GM23338 (cell line): ENCODE measurements at places on chromosomes 1 and 21. TPM values are rescaled to one million over a fixed set of nuclear protein-coding genes. Genes with fewer than 3 reads are reported as not detected.

DNA sequence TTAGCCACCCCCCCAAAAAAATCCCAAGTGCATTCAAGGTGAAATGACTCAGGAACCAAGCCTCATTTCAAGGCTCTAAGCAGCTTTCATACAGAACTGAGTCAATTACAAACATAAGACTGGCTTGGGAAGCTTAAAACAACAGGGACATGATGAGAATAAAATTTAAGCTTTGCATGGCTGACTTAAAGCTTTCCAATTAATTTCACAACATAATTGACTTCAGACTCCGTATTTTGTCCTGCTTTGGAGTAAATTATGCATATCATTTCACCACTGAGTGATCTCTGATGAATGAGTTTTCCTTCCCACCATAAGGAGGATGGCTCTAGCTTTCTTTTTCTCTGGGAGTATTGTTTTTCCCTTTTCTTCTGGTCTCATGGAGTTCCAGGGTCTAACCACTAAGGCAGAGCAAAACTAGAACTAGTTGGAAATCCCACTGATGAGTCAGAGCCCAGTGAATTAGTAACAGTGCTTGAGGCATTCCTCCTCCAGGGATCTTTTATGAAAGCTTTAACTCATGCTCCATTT lies 72.8 kb downstream of the XCL2 start:
- no peak for DNase-seq

DNA sequence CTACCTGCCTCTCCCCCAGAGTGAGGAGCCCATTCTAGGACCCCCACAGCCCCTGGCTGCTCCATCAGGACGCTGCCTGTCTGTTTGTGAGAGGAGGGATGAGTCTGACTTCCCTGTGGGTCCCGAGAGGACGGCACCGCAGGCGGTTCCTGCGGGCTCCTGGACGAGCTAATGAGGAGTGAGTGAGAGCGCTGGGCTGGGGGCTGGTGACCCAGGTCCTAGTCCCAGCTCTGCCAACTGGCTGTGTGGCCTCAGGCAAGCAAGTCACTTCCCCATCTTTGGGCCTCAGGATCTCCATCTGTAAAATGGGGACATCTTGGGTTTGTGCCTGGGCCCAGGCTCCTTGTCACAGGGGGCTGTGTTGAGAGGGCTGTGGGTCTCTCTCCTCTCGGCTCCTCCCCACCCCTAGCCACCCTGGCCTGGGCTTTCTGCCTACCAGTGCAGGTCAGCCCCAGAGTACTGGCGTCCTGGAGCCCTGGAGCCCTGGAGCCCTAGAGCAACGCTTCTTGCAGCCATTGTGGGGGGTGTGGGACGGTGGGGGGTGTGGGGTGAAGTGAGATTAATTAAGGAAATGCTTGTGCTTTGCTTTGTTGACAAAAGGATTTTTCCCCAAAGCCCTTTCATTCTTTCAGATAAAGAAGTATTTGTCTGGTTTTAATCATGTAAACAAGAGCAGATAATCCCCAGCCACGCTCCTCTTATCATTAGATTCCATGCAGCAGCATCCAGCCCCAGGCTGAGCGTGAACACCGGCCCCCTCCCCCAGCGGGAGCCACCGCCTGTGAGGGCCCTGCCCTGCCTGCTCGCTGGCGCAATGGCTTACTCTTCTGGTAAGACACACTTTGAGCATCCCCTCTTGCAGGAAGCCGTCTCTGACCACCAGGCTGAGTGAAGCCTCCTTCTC lies 26.8 kb downstream of the SLC1A7 start:
- DNase-seq: peak; percentile 69

DNA sequence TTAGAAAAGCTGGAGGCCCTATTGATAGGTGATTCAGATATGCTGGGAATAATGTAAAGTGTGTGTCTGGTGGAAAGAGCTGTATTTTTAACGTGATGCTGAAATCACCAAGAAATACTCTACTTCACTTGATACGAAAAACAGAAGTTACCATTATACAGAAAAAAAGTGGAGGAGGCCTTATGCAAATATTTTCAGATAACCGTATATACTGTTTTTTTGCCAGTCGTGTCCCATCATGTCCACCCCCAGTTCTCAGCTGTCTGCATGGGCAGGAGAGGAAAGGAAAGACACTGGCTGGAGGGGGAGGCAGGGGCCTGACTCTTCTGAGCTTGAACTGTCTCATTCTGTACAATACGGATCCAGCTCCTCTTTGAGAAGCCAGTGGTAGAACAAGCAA lies 51.1 kb downstream of the KCNJ6 start:
- DNase-seq: no peak

DNA sequence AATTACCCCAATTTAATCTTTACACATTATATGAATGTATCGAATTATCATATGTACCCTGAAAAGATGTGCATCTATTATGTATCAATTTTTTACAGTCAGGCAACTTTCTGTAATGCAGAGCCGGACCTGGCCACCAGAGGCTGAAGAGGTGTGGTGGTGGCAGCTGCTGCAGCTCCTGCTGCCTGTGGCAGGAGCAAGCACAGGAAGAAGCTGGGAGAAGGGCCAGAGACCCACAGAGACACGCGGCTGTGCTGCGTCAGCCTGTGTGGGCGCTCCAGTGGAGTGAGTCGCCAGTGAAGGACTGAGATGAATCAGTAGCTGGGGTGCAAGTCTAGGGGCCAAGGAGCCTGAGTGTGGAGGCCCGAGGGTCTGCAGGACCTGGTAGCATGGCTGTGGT lies 74.3 kb upstream of the COG2 start:
- DNase-seq: peak; percentile 57

GRCh38 chr1:167457936-167458584 lies 60.3 kb downstream of the CD247 start:
- DNase-seq: no peak

- no peak for DNase-seq
These were observed 10.4 kb upstream of the NEK2 start for GRCh38 chr1:211685823-211686222.

DNA sequence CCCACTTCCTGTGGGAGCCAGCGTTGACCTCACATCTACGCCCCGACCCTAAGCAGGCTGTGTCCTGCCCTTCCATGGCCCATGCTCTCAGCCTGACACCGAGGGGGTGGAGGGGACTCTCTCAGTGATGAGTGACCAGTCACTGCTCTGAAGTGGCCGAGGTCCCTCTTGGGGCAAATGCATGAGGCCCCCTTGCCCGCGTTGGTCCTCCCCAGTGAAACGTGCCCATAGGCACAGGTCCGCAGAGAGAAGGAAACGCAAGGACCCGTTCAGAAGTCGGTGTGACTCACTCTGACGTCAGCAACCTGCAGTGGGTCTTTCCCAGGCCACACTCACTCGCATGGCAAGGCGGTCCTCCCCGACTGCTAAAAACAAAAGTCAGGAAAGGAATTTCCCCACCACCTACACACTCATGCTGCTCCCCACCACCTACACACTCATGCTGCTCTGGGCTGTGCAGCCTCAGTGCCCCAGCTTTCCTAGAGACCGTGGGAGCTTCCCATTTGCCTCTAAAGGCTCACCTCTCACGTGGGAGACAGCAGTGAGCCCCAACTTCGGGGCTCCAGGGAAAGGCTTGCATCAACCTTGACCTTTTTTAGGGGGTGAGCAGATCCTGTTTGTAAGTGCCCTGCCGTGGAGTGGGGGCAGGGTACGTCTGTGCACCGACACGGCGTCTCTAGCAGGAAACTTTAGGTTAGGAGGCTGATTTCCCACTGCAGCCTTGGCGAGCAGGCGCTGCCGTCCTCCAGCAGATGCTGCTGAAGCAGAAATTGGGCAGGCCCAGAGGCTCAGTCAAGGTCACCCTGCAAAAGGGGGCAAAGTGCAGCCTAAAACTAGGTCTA lies 11.4 kb downstream of the UBASH3A start:
- no peak for DNase-seq

DNA sequence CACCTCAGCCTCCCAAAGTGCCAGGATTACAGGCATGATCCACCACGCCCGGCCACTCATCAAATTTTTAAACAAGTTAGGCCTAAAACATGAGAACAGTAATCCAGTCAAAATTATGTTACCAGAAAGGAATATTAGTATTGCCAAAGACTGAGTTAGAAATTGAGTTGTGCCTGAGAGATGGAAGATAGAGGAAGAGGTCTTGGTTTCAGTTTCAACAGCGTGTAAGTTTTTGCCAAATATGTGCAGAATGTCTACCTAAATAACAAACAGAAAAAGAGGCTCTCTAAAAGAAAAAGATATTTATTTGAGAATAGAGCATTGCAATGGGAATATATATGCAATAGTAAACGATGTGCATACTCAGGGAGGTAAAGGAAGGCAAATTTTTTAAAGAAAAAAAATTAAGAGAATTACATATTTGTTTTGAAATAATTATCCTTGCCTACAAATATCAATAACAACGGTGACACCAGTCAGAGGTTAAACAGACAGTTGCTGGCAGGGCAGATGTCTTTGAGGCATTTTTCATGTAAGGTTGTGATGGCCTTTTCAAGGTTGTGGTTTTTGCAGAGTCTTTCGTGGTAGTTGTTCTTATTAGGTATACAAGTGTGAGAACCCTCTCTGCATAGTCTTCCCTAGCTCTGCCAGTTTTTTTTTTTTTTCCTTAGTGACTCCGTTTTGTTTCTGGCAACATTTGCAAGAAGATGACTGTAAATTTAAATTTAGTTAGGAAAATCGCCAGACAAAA lies 2.2 kb upstream of the CD1B start:
- DNase-seq: no peak

DNA sequence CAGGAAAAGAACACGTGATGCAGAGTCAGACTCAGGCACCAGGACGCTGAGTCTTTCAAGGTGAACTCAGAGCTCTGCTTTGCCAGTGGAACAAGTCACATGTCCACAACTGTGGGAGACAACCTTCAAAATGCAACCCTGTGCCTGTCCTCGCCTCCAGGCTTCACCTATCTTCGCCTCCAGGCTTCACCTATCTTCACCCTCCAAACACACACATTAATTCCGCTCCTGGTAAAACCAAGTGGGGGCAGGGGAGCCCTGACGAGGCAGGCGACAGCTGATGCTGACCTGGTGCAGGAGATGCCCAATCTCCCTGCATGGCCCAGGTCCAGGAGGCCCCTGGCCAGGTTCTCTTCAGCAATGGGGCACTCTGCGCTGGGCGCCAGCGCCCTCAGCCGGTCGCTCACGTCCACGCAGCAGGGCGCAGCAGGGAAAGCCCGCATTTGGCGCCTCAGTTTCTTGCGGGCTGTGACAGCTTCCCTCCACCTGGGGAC lies 28.0 kb upstream of the LSS start:
- peak; percentile 18 for DNase-seq

DNA sequence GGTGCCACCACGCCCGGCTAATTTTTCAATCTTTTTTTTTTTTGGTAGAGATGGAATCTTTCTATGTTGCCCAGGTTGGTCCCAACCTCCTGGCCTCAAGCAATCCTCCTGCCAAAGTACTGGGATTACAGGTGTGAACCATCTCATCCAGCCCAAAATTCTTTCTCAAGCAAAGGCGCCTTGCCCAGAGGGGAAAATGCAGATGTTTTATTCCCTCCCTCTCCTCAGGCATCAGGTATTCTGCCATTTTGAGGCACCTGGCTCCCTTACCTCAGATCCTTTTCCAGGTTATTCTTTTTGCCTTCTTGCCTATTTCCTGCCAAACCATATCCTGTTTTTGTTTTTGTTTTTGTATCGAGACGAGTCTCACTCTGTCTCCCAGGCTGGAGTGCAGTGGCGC lies 10.5 kb downstream of the ADAMTS4 start:
- DNase-seq: no peak

- peak; percentile 97 for DNase-seq
These were observed 10.5 kb downstream of the PDZK1IP1 start for GRCh38 chr1:47179017-47179987.

DNA sequence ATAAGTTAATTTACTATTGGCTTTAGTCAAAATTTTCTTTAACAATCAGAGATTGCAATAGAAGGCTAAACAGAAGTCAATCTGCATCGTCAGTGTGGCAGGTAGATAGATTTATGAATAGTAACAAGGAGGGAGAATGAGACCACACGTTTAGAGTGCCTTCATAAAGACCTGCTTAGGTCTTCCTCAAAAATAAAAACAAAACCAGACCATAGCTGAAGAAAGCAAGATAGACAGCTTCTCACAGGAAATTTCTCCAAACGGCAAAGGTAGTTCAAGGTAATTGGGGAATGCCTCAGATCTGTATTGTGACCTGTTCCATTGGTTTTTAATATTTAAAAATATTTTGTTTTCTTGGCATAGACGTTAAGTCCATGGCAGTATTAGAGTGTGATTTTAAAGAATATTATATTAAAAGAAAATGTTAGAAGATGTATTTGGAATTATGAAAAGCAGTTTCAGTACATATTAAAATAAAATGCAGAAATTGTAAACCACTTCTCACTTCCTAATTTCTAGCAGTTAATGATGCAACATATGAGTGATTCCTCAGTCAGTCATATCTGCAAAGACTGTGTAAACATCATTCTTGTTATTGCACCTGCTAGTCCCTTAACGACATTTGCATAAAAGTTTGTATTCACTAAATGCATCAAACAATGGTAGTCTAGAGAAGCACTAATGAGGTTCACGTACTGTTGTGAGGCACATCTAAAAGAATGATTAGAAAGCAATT lies 278.0 kb downstream of the HLX start:
- no peak for DNase-seq

KPNA6 gene
- 27.5 and 28.6 TPM in 2 replicates for polyA plus RNA-seq

LMNA gene
- polyA plus RNA-seq: 35.5 and 38.9 TPM in 2 replicates

DRAXIN gene
- polyA plus RNA-seq: 7.4 and 7.6 TPM in 2 replicates

ARHGAP29 gene
- polyA plus RNA-seq: 4.2 and 4.6 TPM in 2 replicates

ELAPOR1 gene
- polyA plus RNA-seq: 0.92 and 1.2 TPM in 2 replicates

CALML6 gene
- polyA plus RNA-seq: 0.42 TPM in 1 of 2 replicates, not detected in the other

SLC30A10 gene
- 0.17 and 0.47 TPM in 2 replicates for polyA plus RNA-seq

KRTAP19-5 gene
- not detected in 2 replicates for polyA plus RNA-seq

GBP4 gene
- 0.05 TPM in 1 of 2 replicates, not detected in the other for polyA plus RNA-seq

RXRG gene
- not detected in 2 replicates for polyA plus RNA-seq
